ENCODE measurements at places on chromosomes 5 and 9. TPM values are rescaled to one million over a fixed set of nuclear protein-coding genes. Genes with fewer than 3 reads are reported as not detected.

GAPT gene
- total RNA-seq = 1.4 TPM

CNTNAP3 gene
- total RNA-seq = 5.7 TPM

GHR gene
- total RNA-seq = 11.9 TPM

GRCh38 chr9:36543916-36544315 lies 28.8 kb upstream of the MELK start:
- no peak for DNase-seq

GRCh38 chr5:68456756-68457217 lies 241.2 kb downstream of the PIK3R1 start:
- no peak for DNase-seq

DNA sequence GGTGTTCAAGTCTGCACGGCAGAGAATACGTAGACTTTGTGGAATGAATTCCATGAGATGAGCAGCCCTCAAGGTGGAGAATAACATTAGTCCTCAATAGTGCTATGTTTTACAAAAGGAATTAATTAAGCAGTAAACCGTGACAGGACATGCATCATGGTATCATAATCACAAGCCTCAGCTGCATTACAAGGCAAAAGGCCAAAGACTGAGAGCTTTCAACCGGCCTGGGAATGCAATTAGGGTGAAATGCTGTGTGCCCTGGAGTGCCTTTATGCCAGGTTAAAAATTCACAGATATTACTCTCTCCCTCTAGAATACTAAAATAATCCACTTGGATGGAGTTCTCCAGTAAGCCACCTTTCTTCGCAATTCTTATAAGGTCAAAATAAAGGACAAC lies 270.6 kb downstream of the MLLT3 start:
- DNase-seq = no peak

GRCh38 chr5:9519537-9519936 lies 26.3 kb downstream of the SEMA5A start:
- DNase-seq = no peak

Measured in left ventricle myocardium superior (tissue), 1 donor.